ENCODE measurements at places on chromosomes 16 and 17.

- no peak for DNase-seq
Measured at GRCh38 chr17:61157246-61157886, 242.3 kb upstream of the TBX2 start.

DNA sequence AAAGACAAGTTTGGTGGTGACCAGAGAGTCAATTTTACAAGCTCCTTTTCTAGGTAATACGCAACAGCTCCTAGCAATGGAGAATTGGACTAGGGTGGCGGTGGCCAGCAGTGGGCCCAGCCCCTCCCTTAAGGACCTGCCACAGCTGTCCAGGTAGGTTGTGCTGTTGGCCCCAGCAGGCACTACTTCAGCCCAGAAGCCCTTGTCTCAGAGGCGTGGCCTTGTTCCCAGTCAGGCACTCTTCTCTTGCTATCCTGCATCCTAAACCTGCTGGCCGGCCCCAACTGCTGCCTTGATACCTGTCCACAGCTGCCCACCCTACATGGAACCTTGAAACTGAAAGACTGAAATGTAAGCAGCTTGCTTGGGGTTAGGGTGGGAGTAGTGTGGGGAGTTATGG, 989 bp upstream of the GALK1 start:
- DNase-seq = no peak

GRCh38 chr17:8059131-8059530, 20.3 kb downstream of the ALOX15B start:
- no peak for DNase-seq

DNA sequence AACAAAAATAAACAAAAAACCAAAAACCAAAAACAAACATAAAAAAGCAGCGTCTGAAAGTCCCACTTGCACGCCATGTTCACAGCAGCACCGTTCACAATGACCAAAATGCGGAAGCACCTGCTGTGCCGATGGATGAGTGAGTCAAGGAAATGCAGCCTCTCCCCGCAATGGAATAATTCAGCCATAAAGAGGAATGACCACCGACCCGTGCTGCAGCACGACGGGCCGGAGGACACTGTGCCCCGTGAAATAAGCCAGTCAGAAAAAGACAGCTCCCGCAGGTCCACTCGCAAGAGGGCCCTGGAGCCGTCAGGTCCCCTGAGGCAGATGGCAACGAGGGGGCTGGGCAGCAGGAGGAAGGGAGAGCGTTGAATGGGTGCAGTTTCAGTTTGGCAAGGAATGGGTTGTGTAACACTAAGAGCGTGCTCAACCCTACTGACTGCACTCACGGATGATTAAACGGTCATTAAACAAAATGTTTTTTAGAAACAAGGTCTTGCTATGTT, 5.1 kb downstream of the CLCN7 start:
- DNase-seq = no peak

DNA sequence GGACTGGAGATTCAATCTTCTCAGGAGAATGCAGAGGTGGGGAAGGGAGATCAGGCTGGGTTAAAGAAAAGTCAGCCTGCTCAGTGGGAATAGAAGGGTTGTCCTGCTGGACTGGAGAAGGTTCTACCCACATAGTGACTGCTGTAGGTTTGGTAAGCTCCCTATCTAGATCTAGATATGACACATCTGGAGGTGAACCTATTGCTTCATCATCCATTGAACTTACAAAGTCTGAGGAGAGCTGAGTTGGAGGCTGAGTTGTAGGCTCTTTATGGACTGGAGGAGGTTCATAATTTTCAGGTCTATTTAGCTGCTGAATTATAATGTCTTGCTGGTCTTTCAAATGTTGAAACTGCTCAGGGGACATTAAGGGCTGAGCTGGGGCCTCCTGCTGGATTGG, 46.0 kb upstream of the NF1 start:
- no peak for DNase-seq

GRCh38 chr16:66621973-66622372, 17.5 kb downstream of the CMTM3 start:
- no peak for DNase-seq

DNA sequence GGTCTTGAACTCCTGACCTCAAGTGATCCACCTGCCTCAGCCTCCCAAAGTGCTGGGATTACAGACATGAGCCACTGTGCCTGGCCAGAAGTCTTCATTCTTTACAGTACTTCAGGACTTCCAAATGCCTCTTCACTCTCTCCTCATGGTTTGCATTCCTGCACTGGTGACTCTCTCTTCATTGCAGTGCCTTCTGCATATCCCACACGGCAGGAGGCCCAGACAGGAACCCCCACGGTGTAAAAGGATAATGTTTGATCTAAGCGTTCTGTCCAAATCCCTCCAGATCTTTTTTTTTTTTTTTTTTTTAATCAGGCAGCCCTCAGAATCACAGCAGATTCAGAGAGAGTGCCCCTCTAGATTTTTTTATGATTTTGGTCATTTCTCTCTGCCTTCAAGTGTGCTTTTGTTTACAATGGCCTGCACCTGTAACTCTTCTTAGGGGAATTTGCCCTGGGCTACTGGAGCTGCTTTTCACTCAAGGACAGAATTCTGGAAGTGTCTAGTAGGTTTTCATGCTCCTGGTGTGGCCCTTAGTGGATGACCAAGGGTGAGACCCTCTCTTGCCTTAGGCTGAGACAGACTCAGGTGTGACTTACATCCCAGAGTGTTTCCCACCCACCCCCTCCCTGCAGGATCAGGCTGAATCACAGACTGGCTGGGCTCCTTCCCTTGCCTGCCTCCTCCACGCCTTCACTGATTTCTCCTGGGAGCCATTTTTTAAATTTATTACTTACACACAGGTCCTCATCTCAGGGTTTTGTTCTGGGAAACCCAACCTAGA, 19.8 kb upstream of the NF1 start:
- DNase-seq = no peak

All from stimulated activated CD4-positive, alpha-beta T cell treated with anti-CD3 and anti-CD28 coated beads, Interleukin-15, amount 100 ng/mL, for 24 hours (primary cell).